ENCODE measurements at places on chromosomes 7 and 10.

- DNase-seq, result peak; percentile 48
Observed at GRCh38 chr10:126972635-126973414, 67.6 kb downstream of the DOCK1 start.

- DNase-seq, result no peak
Observed at GRCh38 chr10:1652151-1652550, 85.2 kb downstream of the ADARB2 start.

GRCh38 chr7:45007106-45007505 lies 7.1 kb downstream of the CCM2 start:
- DNase-seq, result no peak

DNA sequence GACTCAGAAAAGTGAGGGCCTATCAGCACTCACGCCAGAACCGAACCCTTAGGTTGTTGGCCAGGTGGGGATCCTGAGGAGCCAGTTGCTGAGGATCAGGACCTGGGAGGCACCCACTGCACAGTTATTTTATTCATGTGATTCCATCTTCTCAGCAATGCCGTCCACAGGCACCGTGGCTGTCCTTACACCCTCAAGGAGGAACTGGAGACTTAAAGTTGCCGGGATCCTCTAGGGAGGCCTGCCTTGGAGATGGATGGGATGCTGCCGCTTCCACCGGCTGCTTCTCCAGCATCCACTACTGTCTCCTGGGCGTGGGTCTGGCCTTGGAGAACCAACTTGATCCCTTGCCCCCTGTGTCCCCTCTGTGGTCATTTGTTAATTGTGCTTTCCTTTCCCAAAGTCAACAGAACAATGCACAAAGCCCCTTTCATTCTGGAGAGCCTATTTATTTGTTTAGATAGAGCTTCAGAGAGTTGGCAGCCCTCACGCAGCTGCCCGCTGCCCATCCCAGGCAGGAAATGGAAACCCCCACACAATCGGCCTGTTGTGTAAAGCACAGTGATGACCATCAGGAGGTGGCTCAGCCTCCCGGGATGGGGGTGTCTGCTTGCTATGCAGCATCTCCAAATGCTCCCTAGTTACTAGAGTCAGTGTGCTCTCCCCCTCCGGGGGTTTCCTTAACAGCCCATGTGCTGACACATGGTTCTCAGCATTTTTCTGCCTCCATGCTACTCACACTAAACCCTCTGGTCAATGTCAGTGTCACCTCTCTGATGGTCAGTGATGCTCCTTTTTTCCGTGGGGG lies 52.9 kb upstream of the IGFBP3 start:
- DNase-seq, result peak; percentile 20

GRCh38 chr7:26686448-26686981 lies 177.9 kb downstream of the SKAP2 start:
- no peak for DNase-seq

DNA sequence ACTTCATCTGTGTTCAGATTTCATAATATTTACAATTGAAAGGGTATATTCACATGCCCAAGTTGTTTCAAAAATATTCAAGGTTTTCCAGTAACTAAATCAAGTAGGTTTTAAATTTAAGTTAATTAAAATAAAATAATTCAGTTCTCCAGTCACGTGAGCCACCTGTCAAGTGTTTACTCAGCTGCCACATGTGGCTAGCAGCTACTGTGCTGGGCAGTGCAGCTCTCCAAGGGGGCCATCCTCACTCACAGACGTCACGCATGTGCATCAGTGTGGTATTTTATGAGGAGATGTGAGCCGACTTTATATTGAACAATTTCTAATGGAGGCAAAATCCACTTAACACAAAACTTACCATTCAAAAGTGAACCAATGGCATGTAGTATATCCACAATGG lies 69.7 kb upstream of the CAMK2B start:
- no peak for DNase-seq

GRCh38 chr7:27140126-27140857 lies 3.2 kb downstream of the HOXA5 start:
- peak; percentile 70 for DNase-seq

DNA sequence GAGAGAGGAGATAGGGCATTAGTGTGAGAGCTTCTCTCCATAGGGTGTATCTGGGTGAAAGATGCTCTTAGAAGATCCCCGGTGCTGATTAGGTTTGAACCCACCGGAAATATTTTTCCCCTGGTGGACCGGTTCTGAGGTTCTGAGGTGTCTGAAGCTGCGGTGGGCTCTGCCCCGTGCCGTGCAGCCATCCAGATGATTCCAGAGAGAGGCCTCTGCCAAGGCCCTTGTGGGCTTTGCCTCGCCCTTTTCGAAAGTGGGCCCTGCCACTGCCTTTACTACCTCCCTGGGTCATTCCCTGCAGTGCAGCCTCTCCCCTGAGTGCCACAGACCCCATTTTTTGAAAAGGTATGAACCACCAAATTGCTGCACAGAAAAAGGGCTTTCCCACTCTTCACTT lies 2.8 kb downstream of the GIMAP8 start:
- no peak for DNase-seq

DNA sequence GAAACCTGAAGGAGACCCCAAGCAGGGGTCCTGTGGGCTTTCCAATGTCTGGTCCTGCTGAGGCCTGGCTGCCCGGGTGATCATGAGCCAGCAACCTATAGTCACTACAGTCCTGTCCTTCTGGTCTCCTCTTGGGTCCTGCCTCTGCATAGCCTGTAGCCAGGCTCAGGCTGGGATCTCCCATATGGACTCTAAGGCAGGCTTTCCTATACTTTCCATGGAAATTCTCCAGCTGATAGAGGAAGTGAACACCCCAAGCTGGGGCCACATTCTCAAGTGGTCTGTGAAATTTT lies 26.4 kb downstream of the ANXA8 start:
- no peak for DNase-seq

DNA sequence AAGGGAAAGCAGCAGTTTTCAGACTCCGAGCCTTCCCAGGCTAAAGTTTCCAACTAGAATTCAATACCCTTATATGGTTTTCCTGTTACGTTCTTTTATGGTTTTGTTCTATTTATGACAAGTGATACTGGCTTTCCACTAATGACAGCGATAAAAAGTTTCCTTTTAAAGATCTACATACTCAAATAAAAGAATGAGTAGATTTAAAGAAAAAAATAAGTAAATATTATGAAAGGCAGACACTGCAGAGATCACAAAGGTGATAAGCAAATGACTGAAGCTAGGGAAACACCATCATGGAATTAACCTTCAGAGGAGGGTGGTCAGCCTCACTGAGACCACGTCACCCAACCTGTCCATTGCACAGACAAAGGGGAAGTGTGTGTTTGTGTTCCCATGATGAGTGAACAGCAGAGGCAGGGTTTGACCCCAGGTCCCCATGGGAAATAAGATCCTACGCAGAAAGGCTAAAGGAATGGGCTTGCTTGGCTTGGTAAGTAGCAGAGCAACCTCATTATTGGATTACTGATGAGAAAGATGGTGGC lies 4.0 kb downstream of the VSIR start:
- no peak for DNase-seq
